Transverse colon (tissue), 4 donors: ENCODE measurements at places on chromosomes 1 and 21.
A peak's percentile ranks its signal among the peaks of the same experiment; 100 is the strongest.

GRCh38 chr21:35473496-35473895, 424.4 kb upstream of the RUNX1 start:
- no peak for DNase-seq

DNA sequence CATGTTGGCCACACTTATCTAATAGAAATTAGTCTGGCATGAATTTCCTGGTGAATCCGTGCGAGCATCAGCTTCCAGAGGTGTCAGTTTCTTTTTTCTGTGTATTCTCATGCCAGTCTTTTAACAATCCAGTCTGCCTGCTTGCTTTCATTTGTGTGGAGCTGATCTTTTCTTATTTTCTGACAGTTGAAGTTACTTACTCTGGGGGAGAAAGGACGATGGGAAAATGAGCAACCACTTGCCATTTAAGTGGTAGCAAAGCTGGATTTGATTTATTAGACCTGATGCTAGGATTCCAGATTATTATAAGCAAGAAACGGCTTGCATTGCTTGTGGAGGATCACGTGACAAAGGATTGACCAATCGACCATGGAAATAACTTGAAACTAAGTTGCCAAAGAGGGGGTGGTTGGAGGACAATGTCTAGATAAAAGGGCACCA, 24.3 kb upstream of the APP start:
- DNase-seq: no peak

DNA sequence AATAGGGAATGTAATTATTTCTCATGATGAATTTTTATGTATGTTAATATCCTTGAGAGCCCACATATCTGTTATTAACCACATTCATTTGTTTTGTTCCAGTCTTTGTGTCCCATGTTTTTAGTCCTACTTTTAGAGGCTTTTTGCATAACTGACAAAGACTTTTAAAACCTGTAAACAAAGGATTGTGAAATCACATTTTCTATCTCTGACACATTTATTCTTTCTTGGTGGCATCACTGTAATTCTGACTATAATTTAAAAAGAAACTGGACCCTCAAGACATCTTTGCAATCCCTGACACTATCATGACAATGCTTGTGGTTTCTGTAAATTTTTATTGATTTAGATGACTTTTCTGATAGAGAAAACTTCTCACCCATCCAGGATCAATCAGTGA, 313.1 kb downstream of the SIPA1L2 start:
- DNase-seq: no peak

DNA sequence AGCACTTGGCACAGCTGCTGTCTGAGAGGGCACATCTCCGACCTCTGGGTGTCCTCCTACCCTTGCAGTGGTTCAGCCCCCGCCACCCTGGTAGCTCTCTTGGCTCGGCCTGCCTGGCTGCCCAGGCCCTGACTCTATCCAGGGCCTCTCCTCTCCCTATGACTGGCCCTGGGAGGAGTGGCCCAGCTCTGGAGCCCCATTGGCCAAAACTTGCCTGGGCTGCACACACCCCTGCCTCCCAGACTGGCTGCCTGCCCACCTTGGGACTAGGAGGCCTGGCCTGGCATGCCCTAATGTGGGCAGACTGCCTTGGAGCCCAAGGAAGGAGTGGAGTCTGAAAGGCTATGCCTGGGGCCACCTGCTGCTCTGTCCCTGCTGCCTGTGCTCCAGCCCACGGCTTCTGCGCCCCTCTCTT, 33.6 kb downstream of the ACOT11 start:
- DNase-seq: peak; percentile 89

DNA sequence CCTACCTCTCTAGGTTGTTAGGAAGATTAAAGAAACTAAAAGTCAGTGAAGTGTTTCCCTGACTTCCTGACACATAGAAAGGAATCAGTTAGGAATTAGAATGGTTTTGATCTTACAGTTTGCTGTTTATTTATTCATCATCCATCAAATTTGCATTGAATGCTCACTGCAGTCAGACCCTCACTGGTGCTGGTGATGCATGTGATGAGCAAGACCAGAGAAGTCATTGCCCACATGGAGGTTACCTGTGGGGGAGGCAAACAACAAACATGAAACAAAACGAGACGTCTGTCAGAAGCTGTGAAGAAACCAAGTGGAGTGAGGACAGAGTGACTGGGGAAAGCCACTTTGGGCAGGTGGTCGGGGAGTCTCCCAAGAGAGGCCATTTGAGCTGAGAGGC, 6.4 kb downstream of the CTPS1 start:
- no peak for DNase-seq

DNA sequence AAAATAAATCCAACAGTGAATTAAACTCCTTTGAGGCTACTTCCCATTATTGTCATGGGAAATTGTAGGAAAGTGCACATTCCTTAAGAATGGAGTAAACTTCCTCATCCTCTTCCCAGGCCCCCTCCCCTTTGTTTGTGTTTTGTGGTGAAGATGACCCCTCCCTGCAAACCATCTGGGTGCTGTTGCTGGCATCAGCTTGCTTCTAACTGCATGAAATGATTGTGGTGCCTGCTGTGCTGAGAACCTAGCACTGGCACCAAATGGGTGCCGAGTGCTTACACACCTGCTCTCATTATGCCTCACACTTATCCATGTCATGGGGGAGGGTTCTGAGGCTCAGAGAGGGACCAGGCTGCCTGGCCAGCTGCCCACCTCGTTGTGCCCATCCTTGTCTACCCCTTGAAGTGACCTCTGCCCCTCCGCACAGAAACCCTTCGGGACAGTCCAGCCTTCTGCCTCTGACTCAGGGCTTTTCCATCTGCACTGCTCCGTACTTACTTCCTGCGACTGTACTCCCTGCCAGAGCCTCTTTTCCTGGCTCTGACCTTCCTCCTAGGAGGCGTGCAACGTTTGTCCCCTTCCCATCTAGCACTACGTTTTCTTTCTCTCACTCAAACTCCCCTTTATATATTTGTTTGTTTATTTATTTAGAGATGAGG, 30.6 kb downstream of the CAPN2 start:
- DNase-seq: no peak

DNA sequence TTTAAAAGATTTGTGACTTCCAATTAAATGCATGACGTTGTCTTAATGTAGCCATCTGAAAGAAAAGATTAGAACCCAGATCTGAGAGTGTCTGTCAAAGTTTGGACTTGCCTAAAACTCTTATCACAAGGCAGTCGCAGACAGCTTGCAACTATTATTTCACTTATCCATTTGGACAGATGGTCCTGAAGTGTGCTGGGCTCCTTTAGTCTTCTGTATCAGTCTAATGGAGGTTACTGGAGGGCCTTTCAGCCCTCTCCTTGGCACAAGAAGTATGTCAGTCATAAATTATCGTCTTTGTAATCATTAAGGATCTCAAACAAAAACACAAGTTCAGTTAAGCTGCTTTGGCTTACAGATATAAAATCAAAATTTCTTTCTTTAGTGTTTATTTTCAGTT, 15.5 kb downstream of the PROX1 start:
- DNase-seq: no peak

- DNase-seq: no peak
Observed at GRCh38 chr1:227268943-227269342, 49.3 kb downstream of the CDC42BPA start.

GRCh38 chr1:177444997-177445746, 274.4 kb downstream of the BRINP2 start:
- peak; percentile 18 for DNase-seq

DNA sequence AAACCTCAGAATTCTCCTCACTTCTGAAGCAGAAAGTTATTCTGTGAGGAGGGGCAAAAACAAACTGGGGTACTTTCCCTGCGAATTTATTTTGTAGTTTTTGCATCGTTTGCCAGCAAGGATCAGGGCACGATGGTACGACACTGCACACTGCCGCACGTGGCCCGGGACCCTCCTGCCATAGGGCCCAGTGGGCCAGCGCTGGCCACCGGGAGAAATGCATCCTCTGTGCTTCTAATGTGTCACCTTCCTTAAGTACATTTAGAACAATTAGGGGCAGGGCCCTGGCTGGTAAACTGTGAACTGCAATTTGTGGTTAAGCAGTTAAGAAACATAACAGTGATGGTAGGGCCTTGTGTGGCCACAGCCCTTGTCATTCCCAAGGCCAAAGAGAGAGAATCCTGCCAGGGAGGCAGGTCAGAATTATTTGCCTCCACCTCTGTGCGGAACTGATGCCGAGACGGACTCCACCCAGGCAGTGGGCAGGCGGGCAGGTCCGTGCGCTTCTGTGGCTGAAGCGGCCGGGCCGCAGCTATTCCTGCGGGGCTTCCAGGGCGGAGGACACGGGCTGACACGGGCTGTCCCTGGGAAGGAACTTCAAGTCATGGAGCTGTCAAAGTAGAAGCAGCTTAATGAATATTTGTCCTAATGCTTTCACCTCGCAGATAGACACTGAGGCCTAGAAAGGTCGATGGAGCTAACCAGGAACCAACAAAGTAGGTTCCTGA, 12.5 kb downstream of the GPR137B start:
- no peak for DNase-seq

DNA sequence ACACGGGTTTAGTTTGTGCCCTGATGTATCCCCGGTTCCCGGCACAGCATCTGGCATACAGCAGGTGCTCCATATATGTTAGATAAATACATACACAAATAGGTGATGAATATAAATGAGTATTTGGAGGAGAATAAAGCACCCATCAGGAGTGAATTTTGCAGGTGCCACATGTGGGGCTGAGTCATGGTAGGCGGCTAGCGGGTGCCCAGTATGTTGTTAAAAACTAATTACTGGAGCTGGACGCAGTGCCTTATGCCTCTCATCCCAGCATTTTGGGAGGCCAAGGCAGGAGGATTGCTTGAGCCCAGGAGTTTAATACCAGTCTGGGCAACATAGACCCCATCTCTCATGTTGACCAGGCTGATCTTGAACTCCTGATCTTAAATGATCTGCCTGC, 16.7 kb upstream of the WASF2 start:
- DNase-seq: no peak

DNA sequence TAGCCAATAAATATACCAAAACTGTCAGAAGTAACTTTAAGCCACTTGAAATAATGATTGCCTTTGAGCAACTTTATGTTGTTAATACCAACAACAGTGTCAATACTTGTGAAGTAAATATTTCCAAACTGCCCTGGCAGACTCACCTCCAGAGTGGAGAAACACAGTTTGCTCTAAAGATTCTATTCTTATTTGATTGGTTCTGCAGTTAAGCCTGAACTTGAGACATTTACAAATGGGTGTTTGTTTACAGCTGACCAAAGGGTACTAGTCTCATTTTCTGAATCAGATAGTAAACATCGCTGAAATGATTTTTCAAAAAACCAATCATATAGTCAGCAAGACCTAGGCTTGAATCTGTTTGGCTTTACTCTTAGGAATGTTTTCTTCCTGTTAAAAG, 1.3 kb upstream of the MYOC start:
- DNase-seq: no peak

- DNase-seq: no peak
Observed at GRCh38 chr1:162319493-162320175, 57.0 kb downstream of the SPATA46 start.

DNA sequence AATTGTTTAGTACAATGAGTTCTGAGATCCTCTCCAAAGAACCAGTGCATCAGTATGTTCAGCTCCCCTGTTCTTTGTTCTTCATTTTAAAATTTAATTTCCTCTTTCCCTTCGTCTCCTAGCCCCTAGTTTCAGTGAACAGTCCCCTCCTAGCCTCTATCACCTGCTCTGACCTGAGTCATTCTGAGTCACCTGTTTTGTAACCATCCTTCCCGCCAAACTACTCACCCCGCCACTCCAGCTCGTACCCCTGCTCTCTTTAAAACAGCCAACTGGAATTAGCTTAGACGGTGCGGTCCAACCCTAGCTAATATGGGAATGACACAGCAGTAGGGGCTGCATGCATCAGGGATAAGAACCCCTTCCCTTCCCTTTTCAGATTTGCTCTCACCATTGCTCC, 16.8 kb upstream of the ERVH48-1 start:
- DNase-seq: no peak

GRCh38 chr1:7657287-7658016, 113.6 kb upstream of the VAMP3 start:
- DNase-seq: no peak

- peak; percentile 29 for DNase-seq
Observed at GRCh38 chr1:10744029-10744428, 52.4 kb downstream of the CASZ1 start.

- DNase-seq: no peak
Observed at GRCh38 chr1:64678366-64678765, 66.5 kb upstream of the RAVER2 start.

- DNase-seq: no peak
Observed at GRCh38 chr1:31926252-31926651, 11.9 kb downstream of the PTP4A2 start.

DNA sequence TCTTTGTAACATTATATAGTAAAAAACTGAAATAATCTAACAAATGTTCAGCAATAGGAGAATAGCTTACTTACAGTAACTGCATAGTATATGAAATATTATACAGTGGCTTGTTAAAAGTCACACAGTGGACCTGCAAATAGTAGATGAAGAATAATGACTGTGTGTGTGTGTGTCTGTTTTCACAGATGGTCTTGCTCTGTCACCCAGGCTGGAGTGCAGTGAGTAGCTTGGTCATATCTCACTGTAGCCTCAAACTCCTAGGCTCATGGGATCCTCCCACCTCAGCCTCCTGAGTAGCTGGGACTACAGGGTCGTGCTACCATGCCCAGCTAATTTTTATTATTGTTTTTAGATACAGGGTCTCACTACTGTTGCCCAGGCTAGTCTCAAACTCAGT, 67.3 kb upstream of the KIAA1614 start:
- no peak for DNase-seq

DNA sequence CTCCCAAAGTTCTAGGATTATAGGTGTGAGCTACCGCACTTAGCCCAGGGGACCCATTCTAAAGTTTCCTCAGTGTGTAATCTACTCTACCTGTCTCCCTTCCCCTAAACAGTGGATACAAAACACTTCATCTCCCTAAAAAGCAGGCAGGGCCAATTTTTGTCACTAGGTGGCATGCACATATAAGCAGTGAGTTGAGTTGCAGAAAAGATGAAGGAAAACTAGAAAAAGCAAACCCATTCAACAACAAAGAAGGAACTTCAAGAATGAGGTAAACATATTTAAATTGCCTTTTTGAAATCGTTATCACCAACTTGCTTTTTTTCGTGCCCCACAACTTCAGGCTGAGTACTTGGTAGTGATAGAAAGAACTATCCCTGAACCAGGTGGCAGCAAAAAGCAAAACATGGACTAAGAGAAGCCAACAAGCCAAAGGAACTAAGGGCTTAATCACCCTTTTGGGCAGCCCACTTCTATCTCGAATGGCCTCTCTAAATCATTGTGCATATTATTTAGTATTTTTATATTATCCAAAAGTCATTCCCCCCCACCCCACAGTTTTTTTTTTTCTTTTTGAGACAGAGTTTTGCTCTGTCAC, 19.7 kb upstream of the ALDH9A1 start:
- DNase-seq: peak; percentile 60

- no peak for DNase-seq
Observed at GRCh38 chr1:119679223-119679622, 31.2 kb upstream of the ZNF697 start.

GRCh38 chr21:42835211-42835610, 44.1 kb downstream of the WDR4 start:
- DNase-seq: no peak

GRCh38 chr1:145729196-145729595, 9.9 kb downstream of the CD160 start:
- no peak for DNase-seq
